ENCODE measurements at places on chromosomes 16 and 17. TPM values are rescaled to one million over a fixed set of nuclear protein-coding genes. Genes with fewer than 3 reads are reported as not detected.
A peak's percentile ranks its signal among the peaks of the same experiment; 100 is the strongest.

DNA sequence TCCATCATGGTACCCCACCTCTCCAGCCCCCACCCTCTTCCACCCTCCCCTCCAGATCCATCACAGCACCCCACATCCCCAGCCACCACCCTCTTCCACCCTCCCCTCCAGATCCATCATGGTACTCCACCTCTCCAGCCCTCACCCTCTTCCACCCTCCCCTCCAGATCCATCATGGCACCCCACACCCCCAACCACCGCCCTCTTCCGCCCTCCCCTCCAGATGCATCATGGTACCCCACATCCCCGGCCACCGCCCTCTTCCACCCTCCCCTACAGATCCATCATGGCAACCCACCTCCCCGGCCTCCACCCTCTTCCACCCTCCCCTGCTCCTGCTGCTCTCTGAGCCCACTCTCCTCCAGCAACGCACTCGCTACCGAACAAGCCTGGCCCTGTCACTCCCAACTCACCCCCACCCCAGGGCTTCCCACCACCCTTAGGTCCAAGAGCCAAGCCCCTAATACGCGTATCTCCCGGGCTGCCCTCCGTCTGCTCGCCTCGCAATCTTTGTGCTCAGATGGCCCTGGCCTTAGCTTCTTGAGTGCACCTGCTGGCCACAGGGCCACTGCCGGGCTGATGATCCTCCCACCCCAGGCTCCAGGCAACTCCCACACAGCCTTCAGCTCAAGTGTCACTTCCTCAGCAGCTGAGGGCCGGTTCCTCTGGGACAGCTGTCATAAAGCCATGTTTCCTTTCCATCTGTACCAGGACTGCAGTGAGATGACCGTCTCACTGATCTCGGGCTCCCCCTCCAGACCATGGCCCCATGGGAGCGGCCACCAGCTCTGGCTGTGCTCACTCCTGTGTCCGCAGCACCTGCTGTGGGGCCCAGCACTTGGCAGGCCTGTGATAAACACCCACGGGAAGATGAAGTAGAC lies 25.5 kb downstream of the KDM8 start:
- peak overlapping the region; percentile 61 for H3K27ac ChIP-seq
- no peak overlapping the region for H3K4me3 ChIP-seq
- peaks cover 7% of the 10 kb centered on the region for H3K4me1 ChIP-seq
- no peaks in the 10 kb centered on the region for H3K27me3 ChIP-seq
- H3K36me3 ChIP-seq, result no peaks in the 10 kb centered on the region
- no peak for DNase-seq

DNA sequence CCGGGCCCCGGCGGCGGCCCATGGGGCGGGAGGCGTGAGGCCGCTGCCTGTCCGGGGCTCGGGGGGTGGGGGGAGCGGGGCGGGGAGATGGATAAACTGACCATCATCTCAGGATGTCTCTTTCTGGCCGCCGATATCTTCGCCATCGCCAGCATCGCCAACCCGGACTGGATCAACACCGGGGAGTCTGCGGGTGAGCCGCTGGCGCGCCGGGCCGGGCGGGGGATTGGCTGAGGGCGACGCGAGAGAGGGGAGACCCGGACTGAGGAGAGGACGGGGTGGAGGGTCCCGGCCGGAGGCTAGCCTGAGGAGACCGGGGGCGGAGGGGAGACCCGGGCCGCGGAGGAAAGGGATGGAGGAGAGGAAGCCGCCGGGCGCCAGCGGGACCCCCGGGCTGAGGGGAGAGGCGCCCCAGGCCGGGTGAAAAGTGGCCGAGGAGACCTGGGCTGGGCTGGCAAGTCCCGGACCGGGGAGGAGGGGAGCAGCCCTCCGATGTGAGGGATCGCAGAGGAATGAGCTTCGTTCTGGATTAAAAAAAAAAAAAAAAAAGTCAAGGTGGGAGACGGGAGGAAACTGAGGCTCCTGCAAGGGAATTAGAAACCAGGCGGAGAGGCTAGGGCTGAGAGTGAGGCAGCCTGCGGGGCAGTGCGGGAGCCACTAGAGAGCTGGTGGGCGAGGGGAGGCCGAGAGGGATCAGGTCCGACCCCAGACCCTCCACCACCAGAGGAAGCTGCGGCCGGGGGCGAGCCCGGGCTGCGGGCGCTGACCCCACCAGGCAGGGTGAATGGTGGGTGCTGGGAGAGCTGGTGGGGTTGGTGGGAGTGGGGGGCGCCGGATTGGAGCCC lies 526 bp downstream of the MOSMO start:
- H3K36me3 ChIP-seq, result peaks cover 4% of the 10 kb centered on the region
- H3K27me3 ChIP-seq, result peaks cover 17% of the 10 kb centered on the region
- DNase-seq, result peak; percentile 71
- peaks cover 20% of the 10 kb centered on the region for H3K4me1 ChIP-seq

GRCh38 chr16:57801809-57802340 lies 416 bp downstream of the KIFC3 start:
- peak overlapping the region; percentile 85 for H3K4me3 ChIP-seq
- H3K4me1 ChIP-seq, result peaks cover 53% of the 10 kb centered on the region
- H3K27ac ChIP-seq, result peak overlapping the region; percentile 77
- DNase-seq, result no peak

Gene BTBD17
- 5.7 TPM for total RNA-seq

Gene ARSG
- 4.1 TPM for total RNA-seq

Gene KRTAP9-2
- not detected for total RNA-seq

Measured in type B pancreatic cell (in vitro differentiated cells).